RPMI7951 (cell line): ENCODE measurements at places on chromosomes 12 and 14. TPM values are rescaled to one million over a fixed set of nuclear protein-coding genes. Genes with fewer than 3 reads are reported as not detected.

- peak; percentile 33 for DNase-seq
Observed at GRCh38 chr12:84874125-84874824, 38.3 kb downstream of the SLC6A15 start.

- no peak for DNase-seq
Observed at GRCh38 chr12:69437073-69437472, 33.1 kb upstream of the FRS2 start.

Gene HCAR3
- not detected in 2 replicates for total RNA-seq

DNA sequence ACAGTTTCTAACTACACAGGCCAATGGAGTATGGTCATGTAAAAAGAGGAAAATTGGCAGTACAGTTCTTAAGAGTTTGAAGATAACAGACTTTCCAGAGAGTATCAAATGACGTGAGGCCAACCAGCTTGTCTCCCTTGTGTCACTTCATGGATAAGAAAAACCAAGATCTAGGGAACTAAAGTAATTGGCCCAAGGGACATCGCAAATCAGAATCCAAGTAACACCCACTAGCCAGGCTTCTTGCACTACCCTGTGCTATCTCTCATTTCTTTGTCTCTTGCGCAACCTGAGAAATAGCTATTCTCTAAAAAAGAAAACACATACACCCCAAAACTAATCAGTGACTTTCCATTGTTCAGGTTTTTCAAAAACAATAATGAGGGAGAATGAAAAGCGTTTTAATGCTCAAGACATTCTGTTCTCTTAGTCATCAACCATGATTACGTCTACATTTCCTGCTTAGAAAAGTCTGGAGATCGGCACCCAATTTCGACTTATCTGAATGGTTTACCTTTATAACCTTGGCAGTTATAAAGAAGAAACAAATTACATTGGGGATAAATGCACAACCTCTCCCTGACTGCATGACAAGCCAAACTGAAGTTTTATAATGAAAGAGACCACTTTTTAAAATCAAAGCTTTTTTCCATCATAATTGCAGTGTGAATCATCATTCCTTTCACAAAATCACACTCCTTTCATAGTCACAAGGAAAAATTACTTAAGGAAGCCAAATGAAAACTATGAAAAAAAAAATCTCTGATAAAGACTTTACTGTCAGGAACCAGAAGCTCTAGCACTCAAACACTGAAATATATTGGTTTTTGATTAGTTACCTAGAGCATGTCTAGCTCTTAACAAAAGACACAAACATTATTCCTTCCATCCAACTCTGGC lies 42.1 kb downstream of the TMTC1 start:
- peak; percentile 25 for DNase-seq
